ENCODE measurements at places on chromosomes 1 and 21. TPM values are rescaled to one million over a fixed set of nuclear protein-coding genes. Genes with fewer than 3 reads are reported as not detected.

DNA sequence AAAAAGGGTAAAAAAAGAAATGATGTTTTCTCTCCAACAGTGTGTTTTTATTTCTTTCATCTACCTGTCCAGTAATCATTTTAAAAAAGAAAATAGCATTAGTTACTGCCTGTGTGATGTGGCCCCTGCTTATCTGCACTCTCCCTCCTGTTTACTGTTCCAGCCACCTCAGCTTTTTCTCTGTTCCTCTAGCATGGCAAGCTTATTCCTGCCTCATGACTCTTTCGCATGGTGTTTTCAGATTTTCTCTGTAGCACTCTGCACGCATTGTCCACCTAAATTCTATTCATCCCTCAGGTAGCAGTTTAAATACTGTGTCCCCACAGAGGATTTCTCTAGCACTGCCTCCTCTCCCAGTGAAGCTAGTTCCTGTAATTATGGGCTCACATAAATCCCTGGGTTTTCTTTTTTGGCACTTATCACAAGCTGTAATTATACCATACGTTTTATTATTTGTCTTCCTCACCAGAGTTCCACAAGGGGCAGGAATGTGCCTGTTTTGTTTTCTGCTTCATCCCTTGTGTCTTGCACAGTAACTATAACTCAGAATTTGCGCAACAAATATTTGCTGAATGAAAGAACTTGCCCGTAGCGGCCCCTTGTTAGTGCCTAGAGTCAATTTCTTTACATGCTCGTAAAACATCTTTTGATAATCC, 51.4 kb upstream of the LRIG2 start:
- H3K4me3 ChIP-seq = no peak overlapping the region
- no peak for DNase-seq
- peaks cover 4% of the 10 kb centered on the region for H3K36me3 ChIP-seq

DNA sequence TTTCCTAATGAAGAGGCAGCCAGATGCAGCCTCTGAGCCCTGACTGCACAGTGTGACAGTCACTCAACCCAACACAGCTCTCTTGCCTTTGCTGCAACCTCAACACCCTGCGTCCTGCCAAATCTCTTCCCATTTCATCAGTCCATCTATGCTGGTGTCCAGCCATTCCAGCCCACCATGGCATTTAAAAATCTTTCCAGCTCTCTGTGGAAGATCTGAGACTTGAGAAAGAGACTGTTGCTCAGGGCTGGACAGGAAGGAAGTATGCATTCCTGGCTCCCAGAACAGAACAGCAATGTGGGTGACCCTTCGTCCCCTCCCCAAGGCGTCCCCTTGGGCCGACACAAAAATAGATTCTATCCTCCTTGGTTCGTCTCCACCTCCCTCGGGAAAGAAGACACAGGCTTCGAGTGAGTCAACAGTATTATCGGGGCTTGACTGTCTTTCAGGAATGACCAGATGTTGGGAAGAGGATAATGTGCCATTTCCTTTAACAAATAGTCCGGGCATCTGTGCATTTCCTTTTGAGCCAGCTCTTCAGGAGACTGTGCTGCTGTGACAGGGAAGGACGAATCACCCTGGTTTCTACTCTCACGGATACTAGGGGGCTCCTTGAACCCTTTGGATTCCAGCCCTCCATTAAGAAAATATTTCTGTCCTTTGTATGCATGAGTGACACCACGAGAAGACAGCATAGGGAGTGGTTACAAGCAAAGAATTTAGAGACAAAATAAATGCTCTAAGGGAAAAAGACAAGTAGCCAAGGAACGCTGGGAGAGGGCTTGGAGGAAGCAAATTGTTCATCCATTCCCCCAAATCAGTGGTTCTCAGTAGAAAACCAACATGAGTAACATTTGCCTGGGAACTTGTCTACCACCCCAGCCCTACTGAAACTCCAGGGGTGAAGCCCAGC, 111.4 kb upstream of the CDC42BPA start:
- no peak overlapping the region for H3K27ac ChIP-seq
- DNase-seq = no peak
- H3K4me1 ChIP-seq = no peaks in the 10 kb centered on the region

DNA sequence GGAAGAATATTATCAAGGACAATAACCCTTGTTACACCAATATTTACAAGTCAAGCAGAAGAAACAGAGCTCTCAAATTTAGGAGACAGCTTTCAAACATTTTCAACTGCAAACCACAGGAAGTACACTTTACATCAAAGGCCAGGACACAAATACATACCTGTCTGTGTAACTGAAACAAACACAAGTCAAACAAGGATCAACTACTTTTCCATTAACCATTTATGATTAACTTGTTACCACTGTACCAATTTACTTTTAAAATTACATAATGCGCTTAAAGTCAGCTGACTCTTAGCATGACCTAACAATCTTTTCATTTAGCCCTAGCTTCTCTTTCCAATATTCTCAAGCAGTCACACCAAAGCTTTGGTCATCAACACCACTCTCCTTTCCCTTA, 43.5 kb downstream of the TRIM33 start:
- H3K36me3 ChIP-seq = peaks cover 19% of the 10 kb centered on the region
- no peak for DNase-seq
- peak overlapping the region; percentile 42 for H3K4me3 ChIP-seq
- H3K4me1 ChIP-seq = peaks cover 33% of the 10 kb centered on the region
- H3K27me3 ChIP-seq = no peaks in the 10 kb centered on the region

GRCh38 chr1:1768249-1768992, 9.8 kb downstream of the NADK start:
- no peak overlapping the region for H3K27ac ChIP-seq
- no peak overlapping the region for H3K4me3 ChIP-seq
- peaks cover 12% of the 10 kb centered on the region for H3K4me1 ChIP-seq
- DNase-seq = no peak
- H3K36me3 ChIP-seq = peaks cover 53% of the 10 kb centered on the region

GRCh38 chr1:11658542-11658941, 3.9 kb downstream of the FBXO44 start:
- H3K36me3 ChIP-seq = peaks cover 49% of the 10 kb centered on the region
- no peak overlapping the region for H3K27ac ChIP-seq
- H3K27me3 ChIP-seq = no peaks in the 10 kb centered on the region
- H3K4me3 ChIP-seq = no peak overlapping the region
- no peak for DNase-seq

GRCh38 chr1:183604815-183605214, 14.6 kb upstream of the NCF2 start:
- DNase-seq = no peak
- no peak overlapping the region for H3K27ac ChIP-seq
- peaks cover 19% of the 10 kb centered on the region for H3K4me1 ChIP-seq

DNA sequence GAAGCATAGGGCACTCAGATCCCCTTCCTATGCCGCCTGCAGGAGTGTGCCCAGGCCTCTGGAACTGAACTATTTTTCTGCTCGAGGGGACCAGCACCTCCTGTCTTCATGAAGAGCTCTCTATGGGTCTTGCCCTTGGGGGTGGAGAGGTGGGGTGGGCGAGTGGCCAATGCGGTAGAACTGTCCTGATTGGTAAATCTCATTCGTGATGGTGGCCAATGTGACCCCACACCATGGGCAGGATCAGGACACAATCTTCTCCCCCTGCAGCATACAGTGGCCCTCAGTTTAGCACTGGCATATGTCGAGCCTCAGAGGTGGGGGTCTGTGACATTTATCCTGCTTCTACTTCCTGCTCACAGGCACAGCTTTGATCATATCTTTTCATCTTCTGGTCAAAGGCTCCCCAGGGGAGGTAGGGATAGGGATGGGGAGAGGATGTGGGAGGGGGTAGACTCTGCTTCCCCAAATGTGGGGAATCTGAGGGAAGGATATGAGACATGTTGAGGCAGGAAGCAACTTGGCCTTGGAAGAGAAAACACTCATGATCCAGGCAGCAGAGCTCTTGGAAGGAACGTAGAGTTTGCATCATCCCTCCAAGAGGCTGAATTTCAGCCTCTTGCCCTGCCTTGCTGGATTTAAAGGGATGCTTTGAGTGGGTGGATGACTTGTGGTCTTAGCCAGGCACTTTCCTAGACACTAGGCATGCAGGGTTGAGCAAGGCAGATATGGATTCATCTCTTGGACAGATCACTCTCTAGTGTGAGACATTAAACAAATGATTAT, 81.8 kb downstream of the LAMC2 start:
- DNase-seq = no peak
- H3K4me3 ChIP-seq = no peak overlapping the region
- no peaks in the 10 kb centered on the region for H3K36me3 ChIP-seq

DNA sequence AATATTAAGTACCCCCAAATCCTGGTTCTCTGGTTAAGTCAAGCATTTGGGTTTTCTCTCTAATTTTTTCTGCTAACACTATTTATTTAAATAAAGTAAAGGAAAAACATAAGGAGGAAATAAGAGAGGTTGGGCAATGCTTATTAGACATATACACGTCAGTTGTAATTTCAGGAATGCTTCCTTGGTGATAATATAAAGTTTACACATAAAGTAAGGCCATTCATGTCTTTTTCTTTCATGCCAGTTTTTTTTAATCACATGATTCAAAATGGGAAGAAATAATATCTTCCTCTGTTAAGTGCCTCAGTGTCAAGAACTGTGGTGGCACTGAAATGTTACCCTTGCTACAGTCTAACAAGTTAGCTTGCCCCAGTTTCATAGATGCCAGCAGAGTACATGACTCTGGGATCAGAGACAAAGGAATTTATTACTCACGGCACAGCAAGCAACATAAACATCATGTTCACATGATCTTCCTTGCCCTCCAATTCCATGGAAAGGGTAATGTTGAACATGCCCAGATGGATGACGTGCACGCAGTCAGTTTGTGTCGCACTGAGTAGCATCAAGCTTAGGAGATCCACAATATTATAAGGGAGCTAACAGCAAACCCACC, 184.9 kb downstream of the PLA2G4A start:
- no peak for DNase-seq
- H3K4me3 ChIP-seq = no peak overlapping the region
- H3K4me1 ChIP-seq = no peaks in the 10 kb centered on the region
- H3K27me3 ChIP-seq = no peaks in the 10 kb centered on the region
- H3K36me3 ChIP-seq = no peaks in the 10 kb centered on the region

- H3K4me1 ChIP-seq = no peaks in the 10 kb centered on the region
- no peak overlapping the region for H3K27ac ChIP-seq
- no peak overlapping the region for H3K4me3 ChIP-seq
- no peaks in the 10 kb centered on the region for H3K36me3 ChIP-seq
- H3K27me3 ChIP-seq = no peaks in the 10 kb centered on the region
Observed at GRCh38 chr1:213448360-213448759, 397.3 kb downstream of the RPS6KC1 start.

GRCh38 chr1:211609120-211610024, 30.4 kb upstream of the SLC30A1 start:
- H3K4me3 ChIP-seq = no peak overlapping the region
- H3K36me3 ChIP-seq = no peaks in the 10 kb centered on the region
- peaks cover 4% of the 10 kb centered on the region for H3K27me3 ChIP-seq
- no peak overlapping the region for H3K27ac ChIP-seq
- no peak for DNase-seq
- H3K4me1 ChIP-seq = peaks cover 32% of the 10 kb centered on the region

DNA sequence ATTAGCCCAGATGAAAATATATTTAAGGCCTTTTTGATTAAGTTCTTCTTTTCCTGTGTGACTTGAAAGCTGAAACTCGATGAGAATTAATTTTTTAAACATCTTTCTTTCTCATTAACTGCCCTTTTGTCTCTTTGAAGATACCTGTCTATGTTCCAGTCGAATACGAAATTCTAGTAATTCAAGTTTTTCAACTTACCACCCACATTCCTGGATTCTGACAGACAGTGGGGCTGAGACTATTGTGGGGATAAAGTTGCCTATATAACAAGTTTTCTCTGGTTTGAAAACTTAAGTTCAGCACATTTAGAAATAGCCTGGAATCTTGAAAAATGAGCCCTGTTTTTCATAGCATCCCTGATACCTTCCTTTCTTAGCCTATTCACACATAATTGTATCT, 114.6 kb downstream of the NTNG1 start:
- H3K4me3 ChIP-seq = no peak overlapping the region
- no peak for DNase-seq
- H3K4me1 ChIP-seq = no peaks in the 10 kb centered on the region
- H3K36me3 ChIP-seq = no peaks in the 10 kb centered on the region
- H3K27me3 ChIP-seq = peaks cover 7% of the 10 kb centered on the region

DNA sequence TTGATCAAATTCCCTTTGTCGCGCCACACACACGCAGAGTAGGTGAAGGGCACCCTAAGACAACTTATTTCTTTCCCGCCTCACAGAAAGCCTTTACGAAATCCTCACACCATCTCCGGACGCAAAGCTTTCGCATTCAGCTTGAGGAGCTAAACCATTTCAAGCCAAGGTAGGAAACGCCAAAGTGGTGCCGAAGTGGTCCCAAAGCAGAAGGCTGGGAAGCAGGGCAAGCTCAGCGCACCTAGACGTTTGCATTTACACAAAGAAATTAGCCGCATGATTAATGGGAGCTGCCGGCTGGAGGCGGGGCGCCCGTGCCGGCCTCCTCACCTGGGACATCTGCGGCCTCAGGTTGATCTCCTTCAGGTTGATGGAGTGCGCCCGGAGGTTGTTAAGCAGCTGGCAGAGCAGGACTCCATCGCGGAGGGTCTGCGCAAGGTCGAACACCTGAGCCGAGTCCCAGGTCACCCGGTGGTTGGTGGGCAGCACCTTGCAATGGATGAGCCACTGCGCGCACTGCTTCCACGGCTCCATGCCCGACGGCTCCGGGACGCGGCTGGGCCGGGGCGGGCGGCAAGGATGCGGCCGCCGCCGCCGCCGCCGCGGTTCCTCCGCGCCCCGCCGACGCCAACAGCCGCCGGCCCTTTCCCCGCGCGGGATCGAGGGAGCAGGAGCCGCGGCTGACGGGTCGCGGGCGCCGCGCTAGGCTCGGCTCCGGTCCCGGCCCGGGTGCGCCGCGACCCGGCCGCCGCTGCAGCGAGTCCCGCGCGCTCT, 457 bp downstream of the VAV3 start:
- peaks cover 25% of the 10 kb centered on the region for H3K4me1 ChIP-seq
- peak overlapping the region; percentile 91 for H3K27ac ChIP-seq
- peaks cover 3% of the 10 kb centered on the region for H3K27me3 ChIP-seq
- peak overlapping the region; percentile 86 for H3K4me3 ChIP-seq

- H3K27me3 ChIP-seq = no peaks in the 10 kb centered on the region
- H3K27ac ChIP-seq = no peak overlapping the region
- H3K4me1 ChIP-seq = no peaks in the 10 kb centered on the region
Observed at GRCh38 chr1:245465666-245466065, 310.9 kb downstream of the KIF26B start.

GRCh38 chr1:44025816-44026215, 5.4 kb downstream of the SLC6A9 start:
- H3K4me1 ChIP-seq = peaks cover 14% of the 10 kb centered on the region
- H3K4me3 ChIP-seq = no peak overlapping the region
- no peaks in the 10 kb centered on the region for H3K27me3 ChIP-seq
- H3K36me3 ChIP-seq = no peaks in the 10 kb centered on the region
- no peak for DNase-seq
- H3K27ac ChIP-seq = no peak overlapping the region

- DNase-seq = no peak
- H3K36me3 ChIP-seq = no peaks in the 10 kb centered on the region
- H3K27ac ChIP-seq = no peak overlapping the region
- no peak overlapping the region for H3K4me3 ChIP-seq
- peaks cover 26% of the 10 kb centered on the region for H3K4me1 ChIP-seq
Observed at GRCh38 chr1:167102906-167103573, 9.2 kb downstream of the STYXL2 start.

- peak; percentile 22 for DNase-seq
- H3K27me3 ChIP-seq = no peaks in the 10 kb centered on the region
- no peaks in the 10 kb centered on the region for H3K36me3 ChIP-seq
- H3K4me1 ChIP-seq = peaks cover 7% of the 10 kb centered on the region
- peak overlapping the region; percentile 73 for H3K4me3 ChIP-seq
- H3K27ac ChIP-seq = peak overlapping the region; percentile 84
Observed at GRCh38 chr1:7827126-7827955, 25.5 kb downstream of the UTS2 start.

The SYT2 gene
- not detected for total RNA-seq

The NBPF26 gene
- 23.7 TPM for total RNA-seq

The S100A7 gene
- not detected for total RNA-seq

The C1orf94 gene
- not detected for total RNA-seq

The BACE2 gene
- total RNA-seq = 4.6 TPM

The SAMSN1 gene
- total RNA-seq = 103 TPM

The MORC3 gene
- 31.6 TPM for total RNA-seq

The F3 gene
- not detected for total RNA-seq

The ADGRL2 gene
- not detected for total RNA-seq

The FCRL3 gene
- total RNA-seq = 0.37 TPM
